ENCODE measurements at places on chromosomes 3 and 15.

DNA sequence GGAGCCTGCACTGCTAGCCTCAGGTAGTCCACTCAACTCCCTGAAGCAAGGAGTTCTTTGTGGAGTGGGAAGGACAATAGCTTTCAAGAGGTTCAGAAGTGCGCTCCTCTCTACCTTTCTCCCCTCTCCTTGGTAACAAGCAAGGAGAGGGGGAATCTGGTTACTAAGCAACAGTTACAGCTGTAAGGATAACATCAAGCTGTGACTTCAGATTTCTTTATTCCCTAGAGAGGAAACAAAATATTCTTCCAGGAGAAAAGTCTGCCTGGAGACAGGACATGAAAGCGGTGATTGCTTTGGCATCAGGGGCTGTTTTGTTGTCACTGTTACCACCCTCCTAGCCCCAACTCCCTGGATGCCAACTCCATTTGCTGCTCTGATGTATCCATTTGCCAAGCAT is 70.4 kb downstream of the TRANK1 start:
- peak; percentile 22 for DNase-seq

- no peak for DNase-seq
Measured at GRCh38 chr3:27560484-27561056, 76.4 kb upstream of the SLC4A7 start.

- DNase-seq: no peak
Measured at GRCh38 chr3:39990532-39990931, 181.1 kb downstream of the MYRIP start.

- no peak for DNase-seq
Measured at GRCh38 chr15:83911345-83911744, 257.4 kb downstream of the ADAMTSL3 start.

GRCh38 chr3:127012091-127012490 is 29.2 kb downstream of the PLXNA1 start:
- DNase-seq: no peak

GRCh38 chr3:149371001-149371722 is 6.3 kb downstream of the TM4SF1 start:
- DNase-seq: no peak

- no peak for DNase-seq
Measured at GRCh38 chr15:93209690-93210445, 120.9 kb upstream of the RGMA start.

GRCh38 chr3:67569324-67569723 is 85.1 kb downstream of the SUCLG2 start:
- no peak for DNase-seq

DNA sequence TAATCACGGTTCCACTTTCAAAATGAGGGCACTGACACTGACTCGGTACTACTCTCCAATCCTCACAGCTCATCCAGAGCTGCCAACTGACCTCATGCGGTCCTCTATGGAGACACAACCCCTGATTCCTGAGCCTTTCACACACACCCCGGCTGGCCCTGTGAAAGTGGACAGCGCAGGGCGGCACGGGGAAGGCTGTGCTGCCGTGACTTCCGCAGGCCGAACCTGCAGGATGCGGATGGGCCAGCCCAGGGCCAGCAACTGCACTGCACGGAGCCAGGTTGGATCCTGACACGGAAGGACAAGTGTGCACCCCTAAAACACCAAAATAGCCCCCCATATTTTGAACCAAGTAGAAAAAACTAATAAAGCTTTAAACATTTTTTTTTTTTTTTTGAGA is 41.0 kb downstream of the IQSEC1 start:
- DNase-seq: no peak

- no peak for DNase-seq
Measured at GRCh38 chr15:94924971-94925598, 693.7 kb downstream of the MCTP2 start.

GRCh38 chr3:56980243-56980642 is 80.2 kb upstream of the SPATA12 start:
- DNase-seq: no peak

GRCh38 chr3:9316881-9317361 is 45.9 kb upstream of the THUMPD3 start:
- no peak for DNase-seq

GRCh38 chr3:122955916-122956692 is 71.5 kb downstream of the SEMA5B start:
- no peak for DNase-seq
